ENCODE measurements at places on chromosomes 3 and 15.

GRCh38 chr15:101437618-101438481 lies 51.7 kb downstream of the PCSK6 start:
- DNase-seq, result no peak

DNA sequence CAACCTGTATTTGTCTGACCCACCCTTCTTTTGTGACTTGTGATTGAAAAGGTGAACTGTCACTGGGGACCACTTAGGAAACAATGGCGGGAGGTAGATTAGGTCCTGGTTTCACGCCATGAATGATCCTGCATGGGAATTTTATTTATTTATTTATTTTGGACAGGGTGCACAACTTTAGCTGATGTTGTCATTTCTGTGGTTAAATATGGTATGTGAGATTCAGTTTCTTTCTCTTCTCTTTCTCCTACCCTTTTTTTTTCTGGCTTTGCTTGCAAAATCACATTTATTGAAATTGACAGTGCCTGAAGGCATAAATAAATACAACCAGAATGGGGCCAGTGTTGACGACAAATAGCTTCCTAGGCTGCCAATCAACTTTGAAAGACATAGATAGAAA lies 18.0 kb upstream of the HTR3E start:
- DNase-seq, result no peak

- DNase-seq, result no peak
These were observed 11.9 kb upstream of the PARL start for GRCh38 chr3:183896610-183897009.

- DNase-seq, result no peak
These were observed 366.6 kb downstream of the AGBL1 start for GRCh38 chr15:86446253-86446640.

- DNase-seq, result peak; percentile 94
These were observed 2.2 kb downstream of the MAPK6 start for GRCh38 chr15:52021128-52021671.

DNA sequence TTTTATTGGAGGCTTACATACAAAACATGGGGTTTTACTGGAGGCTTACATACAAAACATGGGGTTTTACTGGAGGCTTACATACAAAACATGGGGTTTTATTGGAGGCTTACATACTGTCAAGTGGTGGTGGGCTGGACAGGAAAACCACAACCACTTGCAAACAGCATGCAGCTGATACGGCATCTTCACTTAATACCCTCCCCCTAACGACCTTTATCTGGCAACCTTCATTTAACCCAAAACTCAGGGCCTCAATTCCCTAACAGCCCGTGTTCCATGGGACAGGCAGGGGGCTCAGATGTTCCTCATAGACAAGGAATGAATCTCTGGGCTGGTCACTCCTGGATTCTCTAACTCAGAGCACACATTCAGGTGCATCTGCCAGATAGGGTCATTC lies 137.1 kb downstream of the CD47 start:
- DNase-seq, result no peak

- DNase-seq, result no peak
These were observed 219.3 kb upstream of the CTNNB1 start for GRCh38 chr3:40979962-40980361.

DNA sequence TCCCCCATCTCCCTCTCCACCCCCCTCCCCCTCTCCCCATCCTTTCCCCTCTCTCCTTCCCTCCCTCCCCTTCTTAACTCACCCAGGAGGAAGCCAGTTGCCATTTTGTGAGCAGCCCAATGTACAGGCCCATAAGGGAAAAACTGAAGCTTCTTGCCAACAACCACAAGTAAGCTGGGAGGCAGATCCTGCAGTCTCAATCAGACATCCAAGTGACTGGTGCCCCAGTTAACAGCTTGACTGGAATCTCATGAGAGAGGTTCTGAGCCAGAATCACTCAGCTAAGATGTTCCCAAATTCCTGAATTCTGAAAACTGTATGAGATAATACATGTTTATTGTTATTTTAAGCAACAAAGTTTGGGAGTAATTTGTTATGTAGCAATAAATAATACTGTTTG lies 90.7 kb downstream of the C3orf70 start:
- no peak for DNase-seq

- no peak for DNase-seq
These were observed 95.1 kb downstream of the TP63 start for GRCh38 chr3:189726277-189726676.

DNA sequence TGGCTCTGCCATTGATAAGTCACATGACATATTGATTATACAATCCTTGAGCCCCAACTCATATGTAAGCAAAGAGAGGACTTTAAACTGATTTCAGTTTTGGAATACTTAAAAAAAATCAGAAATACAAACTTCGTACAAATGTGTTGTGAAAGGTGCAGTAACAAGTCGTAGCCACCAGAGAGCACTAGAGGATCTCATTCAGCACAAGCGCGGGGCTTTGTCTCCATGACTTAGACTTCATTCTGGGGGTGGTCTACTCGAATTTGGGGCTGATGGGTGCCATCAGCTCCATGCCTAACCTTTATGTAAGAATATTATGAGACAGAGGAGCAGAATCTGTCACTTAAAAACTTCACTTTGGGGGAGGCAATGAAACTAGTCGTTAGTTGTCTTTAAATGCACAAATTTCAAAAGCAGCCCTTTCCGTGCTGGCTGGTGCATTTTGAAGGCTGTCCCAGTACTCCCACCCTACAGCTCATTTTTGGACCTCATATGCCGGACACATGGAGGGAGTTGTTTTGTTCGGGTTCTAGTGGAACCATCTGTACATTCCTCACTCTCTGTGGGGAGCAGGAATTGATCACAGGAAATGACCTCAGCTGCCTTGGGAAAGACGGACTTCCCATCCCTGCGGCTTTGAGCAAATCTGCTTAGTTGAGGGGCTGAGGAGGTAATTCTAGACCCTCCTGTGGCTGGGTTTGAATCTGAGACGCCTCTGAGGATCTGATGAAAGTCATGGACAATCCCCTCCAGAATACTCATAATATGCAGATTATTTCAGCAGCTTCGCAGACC lies 27.5 kb upstream of the MASP1 start:
- DNase-seq, result no peak

GRCh38 chr3:54931182-54931581 lies 3.3 kb upstream of the LRTM1 start:
- DNase-seq, result no peak

DNA sequence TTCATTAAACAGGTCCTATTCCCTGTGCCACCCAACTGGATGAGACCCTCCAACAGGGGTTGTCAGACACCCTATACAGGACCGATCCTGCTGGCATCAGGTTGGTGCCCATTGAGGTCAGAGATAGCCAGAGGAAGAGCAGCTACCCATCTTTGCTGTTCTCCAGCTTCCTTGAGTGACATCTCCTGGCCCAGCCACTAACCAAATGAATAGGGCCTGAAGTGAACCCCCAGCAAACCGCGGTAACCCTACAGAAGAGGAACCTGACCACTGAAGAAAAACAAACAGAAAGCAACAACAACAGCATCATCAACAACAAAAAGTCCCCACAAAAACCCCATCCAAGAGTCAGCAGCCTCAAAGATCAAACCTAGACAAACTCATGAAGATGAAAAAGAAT lies 133.6 kb upstream of the ARPP21 start:
- DNase-seq, result no peak

DNA sequence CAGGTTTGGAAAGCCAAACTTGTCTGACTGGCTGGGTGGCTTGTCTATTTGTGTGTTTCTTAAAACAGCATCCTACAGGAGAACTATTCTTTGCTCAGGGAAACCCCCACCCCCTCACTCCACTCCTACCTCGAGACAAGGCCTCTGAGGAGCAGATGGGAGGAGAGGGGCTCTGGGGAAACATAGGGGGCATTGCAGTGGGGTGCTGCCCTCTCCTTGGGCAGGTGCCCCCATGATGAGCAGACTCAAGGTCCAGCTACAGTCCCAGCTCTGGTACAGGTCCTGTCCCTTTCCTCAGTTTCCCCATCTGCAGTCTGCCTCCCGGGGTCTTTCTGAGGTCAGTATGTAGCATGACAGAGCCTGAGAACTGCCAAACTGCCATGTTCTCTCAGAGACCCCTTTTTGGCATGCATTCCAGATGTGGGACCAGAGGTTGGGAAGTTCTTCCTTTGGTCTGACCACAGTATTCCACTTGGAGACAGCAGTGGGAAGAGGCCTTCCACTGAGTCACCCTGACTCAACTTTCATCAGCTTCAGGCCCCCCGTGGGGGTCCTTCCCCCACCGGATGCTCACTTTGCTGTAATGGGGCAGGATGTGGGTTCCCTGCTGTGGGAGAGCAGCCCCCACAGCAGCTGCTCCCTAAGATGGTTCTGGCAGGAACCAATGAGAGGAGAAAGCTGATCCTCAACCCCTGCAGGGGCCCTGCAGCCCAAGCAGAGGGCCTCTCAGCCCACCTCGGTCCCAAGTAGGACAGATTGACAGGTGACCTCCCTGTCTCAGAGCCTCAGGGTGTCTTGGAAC lies 32.3 kb upstream of the CYP11A1 start:
- peak; percentile 35 for DNase-seq

GRCh38 chr3:196272826-196273225 lies 14.7 kb downstream of the PCYT1A start:
- no peak for DNase-seq

Measured in LNCaP clone FGC (cell line).